ENCODE measurements at places on chromosomes 5 and 9. TPM values are rescaled to one million over a fixed set of nuclear protein-coding genes. Genes with fewer than 3 reads are reported as not detected.

Gene SPATA9
- total RNA-seq, result 2.1 TPM

Gene SLC6A7
- not detected for total RNA-seq

Gene SPATA31D4
- total RNA-seq, result not detected

Gene SLC36A3
- not detected for total RNA-seq

Gene KCTD16
- not detected for total RNA-seq

Gene PRXL2C
- 27.0 TPM for total RNA-seq

Gene FEM1C
- total RNA-seq, result 36.2 TPM

DNA sequence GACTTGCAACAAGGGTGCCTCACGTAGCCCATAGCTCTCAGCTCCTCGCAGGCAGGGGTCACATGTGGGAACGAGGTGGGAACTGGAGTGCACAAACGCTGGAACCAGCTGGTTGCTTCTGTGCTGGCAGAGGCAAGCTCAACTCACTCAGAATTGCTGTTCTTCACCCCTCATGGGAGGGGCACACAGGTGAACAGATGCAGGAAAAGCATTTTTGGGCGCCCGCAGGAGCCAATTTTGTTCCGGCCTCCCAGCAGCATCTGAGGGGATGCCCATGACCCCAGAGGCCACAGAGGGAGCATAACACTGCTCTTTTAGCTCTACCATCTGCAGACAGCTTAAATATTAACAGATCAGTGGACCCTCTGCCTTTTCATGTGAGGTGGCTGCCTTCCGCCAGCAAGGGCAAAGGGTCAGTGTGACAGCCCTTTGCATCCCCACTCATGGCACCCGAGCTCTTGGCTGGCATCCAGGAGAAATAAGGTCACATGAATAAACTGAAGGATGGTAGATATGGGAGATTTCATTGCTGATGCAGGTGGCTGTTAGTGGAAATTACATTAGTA lies 196.2 kb downstream of the SLCO4C1 start:
- DNase-seq, result no peak
- no peak overlapping the region for H3K27ac ChIP-seq
- H3K36me3 ChIP-seq, result no peaks in the 10 kb centered on the region
- H3K4me1 ChIP-seq, result no peaks in the 10 kb centered on the region
